MCF 10A (cell line): ENCODE measurements at places on chromosomes 16 and 17. TPM values are rescaled to one million over a fixed set of nuclear protein-coding genes. Genes with fewer than 3 reads are reported as not detected.

The SHPK gene
- total RNA-seq = 6.3 and 8.3 TPM in 2 replicates

The ZBTB4 gene
- total RNA-seq = 26.3 and 29.1 TPM in 2 replicates

The PTGES3L gene
- 0.83 and 0.96 TPM in 2 replicates for total RNA-seq

The SLC38A10 gene
- 98.2 and 108 TPM in 2 replicates for total RNA-seq

The ZNF750 gene
- total RNA-seq = 0.14 TPM in 1 of 2 replicates, not detected in the other

The EIF4A3 gene
- 87.0 and 97.7 TPM in 2 replicates for total RNA-seq

The BRD7 gene
- total RNA-seq = 75.9 and 76.4 TPM in 2 replicates

The SLC7A5 gene
- 794 and 1,007 TPM in 2 replicates for total RNA-seq

The TBX2 gene
- 1.5 and 4.3 TPM in 2 replicates for total RNA-seq

The DYNLRB2 gene
- not detected in 2 replicates for total RNA-seq

The TBC1D3H gene
- not detected in 2 replicates for total RNA-seq
